ENCODE measurements at places on chromosomes 1 and 21.

DNA sequence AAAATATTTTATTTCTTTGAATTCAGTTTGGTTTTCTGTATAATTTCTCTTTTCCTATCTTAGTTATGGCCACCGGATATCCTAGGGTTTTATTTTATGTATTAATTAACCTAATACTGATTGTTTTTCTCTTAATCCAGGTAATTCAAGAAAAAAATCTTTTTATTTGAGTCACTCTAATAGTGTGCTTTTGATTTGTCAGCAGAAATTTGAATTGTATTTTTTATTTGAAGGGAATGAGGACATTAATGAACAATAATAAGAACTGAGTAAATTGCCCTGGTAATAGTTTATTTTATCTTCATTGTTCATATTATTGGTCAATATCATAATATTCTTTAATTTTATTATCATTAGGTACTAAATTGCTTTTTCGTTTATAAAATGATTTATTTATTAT lies 120.1 kb downstream of the USP25 start:
- DNase-seq: no peak

GRCh38 chr1:222010306-222010705 lies 268.4 kb upstream of the DUSP10 start:
- no peak for DNase-seq

- DNase-seq: no peak
Measured at GRCh38 chr1:203481196-203481595, 5.6 kb downstream of the PRELP start.

DNA sequence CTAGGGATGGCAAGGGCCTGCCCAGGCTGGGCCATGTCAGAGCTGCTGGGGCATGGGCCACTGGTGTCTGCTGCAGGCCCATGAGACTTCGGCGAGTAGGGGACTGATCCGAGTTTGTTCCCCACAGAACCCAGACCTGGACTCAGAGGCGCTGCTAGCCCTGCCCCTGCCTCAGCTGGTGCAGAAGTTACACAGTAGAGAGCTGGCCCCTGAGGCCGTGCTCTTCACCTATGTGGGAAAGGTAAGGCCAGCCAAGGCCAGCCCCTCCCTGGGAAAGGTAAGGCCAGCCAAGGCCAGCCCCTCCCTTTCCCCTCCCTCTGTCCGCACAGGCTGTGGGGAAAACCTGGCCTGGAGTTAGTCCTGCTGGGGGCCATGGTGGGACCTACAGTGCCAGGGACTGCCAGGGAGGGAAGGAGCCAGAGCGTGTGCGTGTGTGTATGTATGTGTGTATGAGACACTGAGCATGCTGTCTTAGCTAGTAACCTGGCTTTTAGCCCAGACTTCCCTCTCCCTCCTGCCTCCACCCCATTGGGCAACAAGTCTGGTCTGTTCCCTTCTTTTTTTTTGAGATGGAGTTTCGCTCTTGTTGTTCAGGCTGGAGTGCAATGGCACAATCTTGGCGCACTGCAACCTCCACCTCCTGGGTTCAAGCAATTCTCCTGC lies 8.0 kb downstream of the FAAH start:
- peak; percentile 92 for DNase-seq

DNA sequence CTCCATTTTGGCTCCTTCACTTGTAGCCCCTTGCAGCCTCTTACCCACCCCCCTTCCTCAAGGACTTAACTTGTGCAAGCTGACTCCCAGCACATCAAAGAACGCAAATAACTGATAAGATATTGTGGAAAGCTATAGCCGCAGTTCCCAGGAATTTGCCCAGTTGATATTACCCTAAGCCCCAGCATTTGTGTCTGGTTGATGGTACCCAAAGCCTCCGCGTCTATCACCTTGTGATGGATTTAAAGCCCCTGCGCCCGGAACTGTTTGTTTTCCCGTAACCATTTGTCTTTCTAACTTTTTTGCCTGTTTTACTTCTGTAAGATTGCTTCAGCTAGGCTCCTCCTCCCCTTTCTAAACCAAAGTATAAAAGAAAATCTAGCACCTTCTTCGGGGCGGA lies 5.9 kb downstream of the YARS1 start:
- no peak for DNase-seq

DNA sequence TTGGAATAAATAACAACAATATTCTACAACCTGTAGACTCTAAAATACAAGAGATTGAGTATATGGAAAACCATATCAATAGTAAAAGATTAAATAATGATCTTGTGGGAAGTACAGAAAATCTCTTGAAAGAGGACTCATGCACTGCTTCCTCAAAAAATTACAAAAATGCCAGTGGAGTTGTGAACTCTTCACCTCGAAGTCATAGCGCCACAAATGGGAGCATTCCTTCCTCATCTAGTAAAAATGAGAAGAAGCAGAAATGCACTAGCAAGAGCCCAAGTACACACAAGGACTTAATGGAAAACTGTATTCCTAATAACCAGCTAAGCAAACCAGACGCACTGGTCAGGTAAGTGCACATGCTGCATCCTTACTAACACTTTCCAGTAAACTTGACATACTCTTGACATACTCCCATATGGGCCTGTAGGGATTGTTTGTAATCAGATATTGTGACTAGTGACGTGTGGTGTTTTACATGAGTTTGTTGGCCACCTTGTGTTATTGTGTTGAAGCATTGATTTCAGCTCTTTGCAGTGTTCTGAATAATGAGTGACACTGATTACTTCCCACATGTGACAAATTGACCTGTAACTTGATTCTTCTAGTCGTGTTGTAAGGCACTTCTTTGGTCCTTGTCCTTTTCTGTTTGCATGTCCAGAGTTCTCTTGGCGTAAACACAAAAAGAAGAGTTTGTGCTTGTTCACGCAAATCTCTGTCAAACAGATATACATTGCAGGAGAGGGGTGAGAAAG lies 28.0 kb downstream of the MACO1 start:
- DNase-seq: peak; percentile 38

- DNase-seq: no peak
Measured at GRCh38 chr1:41805771-41806471, 112.8 kb downstream of the HIVEP3 start.

GRCh38 chr1:116769104-116769452 lies 14.8 kb downstream of the CD2 start:
- no peak for DNase-seq

DNA sequence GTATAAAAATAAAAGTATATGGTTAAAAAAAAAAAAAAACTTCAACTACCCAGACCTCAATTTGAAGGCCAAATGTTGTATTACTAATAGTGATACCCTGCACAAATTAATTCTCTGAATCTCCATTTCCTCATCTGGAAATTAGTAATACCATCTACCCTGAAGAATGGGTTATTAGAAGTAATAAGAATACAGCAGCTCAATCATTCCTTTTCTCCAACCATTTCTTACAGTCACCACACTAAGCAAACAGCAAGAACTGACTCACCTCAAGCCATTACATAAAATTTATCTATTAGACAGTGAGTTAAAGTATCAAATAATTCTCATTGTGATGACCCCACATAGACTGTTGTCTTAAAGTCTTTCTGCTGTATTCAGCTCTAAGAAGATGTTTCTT lies 39.6 kb downstream of the RERE start:
- DNase-seq: no peak

GRCh38 chr1:228393268-228393701 lies 13.3 kb downstream of the TRIM11 start:
- DNase-seq: no peak

- DNase-seq: peak; percentile 89
Measured at GRCh38 chr1:6367381-6368012, 26.1 kb downstream of the ACOT7 start.

- no peak for DNase-seq
Measured at GRCh38 chr1:230142608-230143210, 75.7 kb downstream of the GALNT2 start.

- DNase-seq: no peak
Measured at GRCh38 chr1:200373811-200374231, 36.0 kb downstream of the ZNF281 start.

GRCh38 chr1:17244821-17245740 lies 3.8 kb upstream of the PADI3 start:
- DNase-seq: peak; percentile 77

GRCh38 chr1:200147742-200148141 lies 120.2 kb downstream of the NR5A2 start:
- no peak for DNase-seq

DNA sequence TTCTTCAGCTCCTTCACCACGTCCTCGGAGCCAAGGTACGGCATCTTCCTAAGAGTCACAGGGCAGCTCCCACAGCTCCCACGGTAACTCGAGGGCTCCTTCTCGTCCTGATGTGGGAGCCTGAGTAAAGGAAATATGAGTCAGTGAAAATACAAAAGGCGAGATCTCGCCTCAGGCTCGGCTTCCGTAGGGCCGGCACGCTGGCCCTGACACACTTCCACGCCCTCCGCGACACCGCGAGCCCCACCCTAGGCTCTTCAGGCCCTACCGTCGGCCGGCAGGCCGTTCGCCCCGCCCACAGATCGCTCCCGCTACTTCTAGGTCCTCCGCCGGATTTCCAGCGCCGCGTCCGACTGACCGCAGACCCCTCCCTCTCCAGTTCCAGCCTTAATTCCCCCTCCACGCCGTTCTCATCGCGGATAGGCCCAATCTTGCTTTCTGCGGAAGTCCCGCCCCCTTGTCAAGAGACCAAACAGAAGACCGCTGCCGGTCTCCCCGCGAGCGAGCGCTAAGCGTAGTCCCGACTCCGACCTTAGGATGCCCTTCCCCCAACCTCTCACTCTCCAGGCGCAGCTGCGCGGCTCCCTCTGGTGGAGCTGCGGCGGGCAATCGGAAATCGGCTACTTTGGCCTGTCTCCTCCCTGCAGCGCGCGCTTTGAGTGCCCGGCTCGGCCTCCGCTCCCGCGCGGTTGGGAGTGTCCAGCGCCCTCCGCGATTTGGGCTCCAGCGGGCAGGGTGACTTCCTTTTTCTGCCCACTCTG lies at the start of the genes AP4B1 and DCLRE1B:
Gene AP4B1 (minus strand): TSS at position 126 of the 761 bp plus-strand sequence. CDS start 82 bp downstream, at position 44.
Gene DCLRE1B (plus strand): TSS at position 653 of the 761 bp plus-strand sequence. CDS start 261 bp downstream, outside the sequence.
- DNase-seq: peak; percentile 99

GRCh38 chr1:2358651-2359640 lies 32.4 kb downstream of the MORN1 start:
- no peak for DNase-seq

DNA sequence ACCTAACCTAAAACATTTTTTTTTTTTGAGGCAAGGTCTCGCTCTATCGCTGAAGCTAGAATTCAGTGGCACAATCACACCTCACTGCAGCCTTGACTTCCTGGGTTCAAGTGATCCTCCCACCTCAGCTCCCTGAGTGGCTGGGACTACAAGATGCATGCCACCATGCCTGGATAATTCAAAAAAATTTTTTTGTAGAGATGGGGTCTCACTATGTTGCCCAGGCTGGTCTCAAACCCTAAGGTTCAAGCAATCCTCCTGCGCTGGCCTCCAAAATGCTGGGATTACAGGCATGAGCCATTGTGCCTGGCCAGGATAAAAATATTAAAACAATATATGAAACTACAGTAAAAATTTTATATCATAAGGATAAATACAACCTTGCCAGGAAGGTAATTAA lies 4.9 kb downstream of the LIX1L start:
- DNase-seq: no peak

DNA sequence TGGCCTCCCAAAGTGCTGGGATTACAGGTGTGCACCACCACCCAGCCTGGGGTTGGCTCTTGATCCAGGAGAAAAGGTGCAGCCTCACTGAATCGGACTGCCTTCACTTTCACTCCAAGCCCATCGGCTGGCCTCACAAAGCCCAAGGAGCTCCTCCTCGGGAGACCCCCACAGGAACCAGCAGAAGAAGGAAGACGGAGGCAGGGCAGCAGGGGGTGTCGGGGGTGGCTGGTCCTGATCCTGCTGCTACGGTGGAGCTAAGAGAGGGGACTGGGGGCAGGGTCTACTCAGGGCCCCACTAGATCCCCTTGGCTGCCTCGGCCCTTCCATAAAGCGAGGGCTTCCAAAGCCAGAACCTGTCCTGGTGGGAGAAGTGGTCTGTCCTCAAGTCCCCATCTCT lies 93.9 kb downstream of the STUM start:
- DNase-seq: no peak

- DNase-seq: no peak
Measured at GRCh38 chr1:27940297-27940696, 5.5 kb downstream of the SMPDL3B start.

- no peak for DNase-seq
Measured at GRCh38 chr1:219090607-219091006, 83.1 kb upstream of the LYPLAL1 start.

DNA sequence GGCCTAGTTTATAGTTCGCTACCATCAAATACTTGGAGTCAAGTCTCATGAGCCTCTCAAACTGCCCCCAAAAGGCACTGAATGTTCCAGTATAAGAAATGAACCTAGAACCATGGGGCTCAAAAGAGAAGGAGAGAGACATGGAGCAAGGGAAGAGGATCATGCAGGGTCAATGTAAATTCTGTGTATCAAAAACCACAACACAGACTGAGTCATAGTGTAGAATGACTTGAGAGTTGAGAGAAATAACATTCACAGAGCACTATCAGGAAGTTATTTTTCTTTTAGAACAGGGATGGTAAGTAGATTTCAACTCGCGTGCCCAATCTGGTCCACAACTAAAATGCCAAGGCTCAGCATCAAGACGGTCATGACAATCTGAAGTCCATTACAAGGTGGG lies 59.8 kb downstream of the GNG12 start:
- no peak for DNase-seq

DNA sequence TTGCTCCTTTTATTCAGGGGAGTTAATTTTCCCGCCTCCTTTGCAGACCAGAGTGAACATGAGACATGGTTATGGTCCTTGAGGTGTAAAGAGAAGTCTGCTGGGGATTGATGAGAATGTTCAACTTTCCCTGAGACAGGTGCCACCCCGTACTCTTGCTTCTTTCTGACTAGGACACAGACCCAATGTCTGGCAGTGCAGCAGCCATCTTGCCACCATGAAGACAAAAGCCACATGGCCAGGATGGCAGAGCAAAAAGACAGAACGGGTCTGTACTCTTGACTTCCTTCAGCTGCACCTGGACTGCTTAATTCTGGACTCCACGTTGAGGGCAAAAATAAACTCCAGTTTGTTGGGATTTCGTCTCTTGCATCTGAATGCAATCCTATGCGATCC lies 54.1 kb downstream of the KLHDC7A start:
- no peak for DNase-seq

DNA sequence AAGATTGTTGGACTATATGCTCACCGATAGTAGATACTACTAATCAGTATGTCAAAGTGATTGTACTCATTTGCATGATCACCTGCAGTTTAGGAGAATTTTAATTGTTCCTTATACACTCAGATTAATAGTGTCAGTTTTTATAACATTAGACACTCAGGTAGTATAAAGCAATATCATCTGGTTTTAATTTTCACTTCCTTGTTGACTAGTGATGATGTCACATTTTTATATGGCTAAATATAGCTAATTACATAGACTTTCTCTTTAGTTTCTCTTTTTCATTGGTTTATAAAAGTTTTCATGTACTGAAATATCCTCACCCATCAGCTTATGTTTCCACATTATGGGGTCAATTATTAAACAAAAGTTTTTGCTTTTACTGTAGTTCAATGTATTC lies 1332.4 kb upstream of the ADGRL2 start:
- DNase-seq: no peak

DNA sequence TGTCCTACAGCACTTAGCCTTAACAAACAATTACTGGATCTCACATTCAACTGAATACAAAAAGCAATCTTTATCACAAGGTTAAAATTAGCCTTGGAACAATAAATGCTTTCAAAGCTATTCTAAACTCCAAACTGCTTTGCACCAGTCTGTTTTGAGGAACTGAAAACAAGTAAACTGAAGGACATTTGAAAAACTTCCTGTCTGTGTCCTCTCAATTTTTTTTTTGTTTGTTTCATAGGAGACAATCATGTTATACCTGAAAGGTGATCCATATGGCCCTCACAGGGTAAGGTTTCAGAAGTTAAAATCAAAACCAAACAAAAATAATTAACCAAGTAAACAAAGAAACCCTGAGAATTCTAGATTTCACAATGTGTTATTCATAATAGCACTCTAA lies 459.1 kb downstream of the DPYD start:
- DNase-seq: no peak

GRCh38 chr1:105632342-105633196 lies 1423.9 kb upstream of the PRMT6 start:
- no peak for DNase-seq

All from NCI-H2171 treated with DMSO at 0.1 percent for 48 hours (cell line).